ENCODE measurements at places on chromosomes 3 and 15.
A peak's percentile ranks its signal among the peaks of the same experiment; 100 is the strongest.

- DNase-seq: no peak
These were observed 40.7 kb downstream of the OXSM start for GRCh38 chr3:25830373-25831280.

DNA sequence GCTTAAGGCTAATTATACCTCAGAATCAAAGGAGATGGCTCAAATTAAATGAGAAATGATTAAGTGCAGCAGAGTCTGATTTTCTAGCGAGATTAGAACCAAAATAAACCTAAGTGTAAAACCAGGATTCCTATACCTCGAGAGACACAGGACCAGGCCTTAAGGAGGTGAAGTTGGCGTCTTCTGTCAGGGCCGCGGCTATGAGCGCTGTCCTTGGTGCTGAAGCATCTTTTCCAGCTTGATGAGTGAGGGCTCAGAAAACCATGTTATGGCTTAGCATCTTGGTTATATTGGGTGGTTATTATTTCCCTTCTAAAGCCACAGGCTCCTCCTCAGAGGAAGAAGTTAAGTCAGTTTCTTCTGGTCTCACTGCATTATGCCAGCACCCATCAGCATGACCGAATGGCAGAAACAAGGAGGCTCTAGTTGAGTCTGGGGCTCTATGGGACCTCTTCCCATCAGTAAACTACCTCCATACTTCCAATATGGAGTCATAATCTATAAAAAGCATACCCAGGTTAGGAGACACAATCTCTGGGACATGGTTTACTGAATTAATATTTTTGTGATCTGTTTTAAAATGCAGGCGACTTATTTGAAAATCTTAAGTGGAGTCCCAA is 120.1 kb upstream of the NMNAT3 start:
- DNase-seq: peak; percentile 67

- DNase-seq: no peak
These were observed 120.0 kb upstream of the SNTN start for GRCh38 chr3:63532521-63532920.

GRCh38 chr3:9111866-9112265 is 137.6 kb downstream of the SRGAP3 start:
- no peak for DNase-seq

GRCh38 chr15:77944002-77944867 is 133.3 kb downstream of the TBC1D2B start:
- peak; percentile 94 for DNase-seq

DNA sequence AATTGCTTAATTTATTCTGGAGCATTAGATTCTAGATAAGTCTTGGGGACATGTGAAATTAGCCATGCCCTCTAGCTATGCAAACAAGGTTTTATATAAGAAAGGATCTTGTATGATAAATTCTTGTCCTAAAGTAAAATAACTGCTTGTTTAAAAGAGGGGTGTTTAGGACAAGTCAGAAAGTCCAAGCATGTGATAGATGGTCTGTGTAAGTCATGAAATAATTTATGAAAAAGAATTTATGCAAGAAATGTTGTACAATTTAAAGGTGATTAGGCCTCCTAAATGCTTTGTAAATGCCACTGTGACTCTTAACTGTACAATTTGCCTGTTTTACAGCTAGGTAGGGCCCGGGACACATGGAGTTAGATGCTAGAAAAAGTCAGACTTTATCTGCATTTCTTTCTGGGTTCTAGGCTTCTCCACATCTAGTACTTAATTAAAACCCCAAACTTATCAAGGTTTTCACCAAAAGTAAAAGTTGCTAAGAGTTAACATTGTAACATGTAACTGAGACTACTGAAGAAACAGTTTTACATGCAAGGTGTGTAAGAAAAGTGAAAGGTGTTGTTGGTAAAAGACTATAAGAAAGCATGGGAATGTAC is 13.2 kb downstream of the LINS1 start:
- peak; percentile 47 for DNase-seq

DNA sequence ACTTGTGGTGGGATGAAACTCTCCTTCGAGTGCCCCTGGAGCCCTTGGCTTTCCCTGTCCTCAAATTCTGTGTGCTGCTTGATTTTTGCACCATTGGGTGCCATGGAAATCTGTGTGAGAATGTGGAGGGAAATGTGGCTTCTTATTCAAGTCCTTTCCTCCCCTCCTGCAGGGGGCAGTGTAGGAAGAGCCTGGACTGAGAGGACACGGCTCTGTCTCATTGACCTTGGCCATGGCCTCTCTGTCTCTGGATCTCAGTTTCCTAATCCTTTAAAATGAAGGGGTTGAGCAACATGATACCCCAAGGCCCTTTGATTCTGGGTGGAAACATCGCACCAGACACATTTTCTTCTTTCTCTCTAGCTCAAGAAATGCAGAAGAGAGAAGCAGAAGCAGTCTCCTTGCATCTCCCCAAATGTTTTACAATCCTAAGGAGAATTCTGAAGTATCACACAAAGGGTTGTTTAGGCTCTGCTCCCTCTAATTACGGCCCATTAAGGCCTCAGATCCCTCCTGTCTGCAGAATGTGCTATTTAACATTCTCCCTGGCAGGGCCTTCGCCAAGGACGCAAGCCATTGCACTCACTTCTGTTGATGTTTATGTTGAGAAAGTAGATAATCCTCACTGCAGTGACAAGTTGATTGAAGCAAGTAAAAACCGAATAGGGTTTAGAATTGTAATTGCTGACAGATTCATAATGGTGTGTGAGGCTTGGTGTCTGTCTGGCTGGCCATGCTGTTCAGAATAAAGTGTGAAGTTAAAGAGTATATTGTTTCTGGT is 169.1 kb downstream of the TPRG1 start:
- peak; percentile 32 for DNase-seq

GRCh38 chr3:135125171-135125801 is 330.2 kb downstream of the EPHB1 start:
- DNase-seq: peak; percentile 63

- DNase-seq: peak; percentile 30
These were observed 10.6 kb downstream of the ARPP19 start for GRCh38 chr15:52558196-52558595.

DNA sequence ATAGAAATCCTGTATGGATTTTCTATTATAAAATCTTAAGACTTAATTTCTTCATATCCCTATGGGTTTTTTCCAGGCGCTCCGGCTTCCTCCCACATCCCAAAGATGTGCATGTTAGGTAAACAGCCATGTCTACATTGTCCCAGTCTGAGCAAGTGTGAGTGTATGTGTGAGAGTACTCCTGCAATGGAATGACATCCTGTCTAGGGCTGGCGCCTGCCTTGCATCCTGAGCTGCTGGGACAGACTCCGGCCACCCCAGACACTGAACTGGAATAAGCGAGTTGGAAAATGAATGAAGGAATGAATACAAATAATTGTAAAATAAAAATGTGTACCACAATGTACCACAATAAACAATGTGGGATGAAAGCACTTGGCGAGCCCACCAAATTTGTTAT is 69.2 kb downstream of the RFTN1 start:
- DNase-seq: no peak

- no peak for DNase-seq
These were observed 63.0 kb upstream of the TSC22D2 start for GRCh38 chr3:150345021-150345538.

DNA sequence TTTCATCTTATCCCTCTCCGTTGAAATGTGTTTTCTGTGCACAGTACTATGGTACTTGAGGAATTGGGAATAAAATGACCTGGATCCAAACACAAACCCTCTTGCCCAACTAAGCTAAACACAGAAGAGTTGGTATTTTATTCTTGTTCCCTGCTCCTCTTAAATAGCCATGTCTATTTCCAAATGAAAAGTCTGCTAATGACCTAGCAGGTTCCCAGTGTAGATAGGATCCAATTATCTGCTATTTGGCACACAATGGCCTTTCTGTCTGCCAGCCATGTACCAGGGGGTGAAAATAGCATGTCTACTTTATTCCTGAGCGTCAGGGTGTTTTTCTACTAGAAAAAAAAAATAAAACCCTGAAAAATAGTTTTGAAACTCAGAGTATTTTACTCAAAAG is 657.0 kb upstream of the NAALADL2 start:
- DNase-seq: no peak

DNA sequence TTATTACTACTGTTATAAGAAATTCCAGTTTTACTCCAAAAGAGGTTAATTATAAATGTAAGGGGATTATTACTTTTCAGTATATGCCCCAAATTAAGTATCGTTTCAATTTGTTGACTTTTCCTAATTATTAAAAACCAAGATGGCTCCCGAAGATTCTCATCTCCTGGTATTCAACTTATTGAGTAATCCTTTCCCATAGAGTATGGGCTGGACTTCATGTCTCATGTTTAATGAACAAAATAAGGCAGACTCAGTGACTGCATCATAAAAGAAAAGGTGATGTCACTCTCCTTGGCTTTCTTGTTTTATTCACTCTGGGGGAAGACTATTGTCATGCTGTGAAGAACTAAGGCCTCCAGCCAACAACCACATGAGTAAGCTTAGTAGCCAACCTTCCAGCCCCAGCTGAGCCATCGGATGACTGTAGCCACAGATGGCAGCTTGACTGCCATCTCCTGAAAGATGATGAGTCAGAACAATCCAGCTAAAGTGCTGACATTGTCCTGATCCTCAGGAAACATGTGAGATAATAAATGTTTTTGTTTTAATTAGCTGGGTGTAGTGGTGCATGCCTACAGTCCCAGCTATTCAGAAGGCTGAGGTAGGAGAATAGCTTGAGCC is 17.3 kb downstream of the IGF2BP2 start:
- DNase-seq: peak; percentile 41

DNA sequence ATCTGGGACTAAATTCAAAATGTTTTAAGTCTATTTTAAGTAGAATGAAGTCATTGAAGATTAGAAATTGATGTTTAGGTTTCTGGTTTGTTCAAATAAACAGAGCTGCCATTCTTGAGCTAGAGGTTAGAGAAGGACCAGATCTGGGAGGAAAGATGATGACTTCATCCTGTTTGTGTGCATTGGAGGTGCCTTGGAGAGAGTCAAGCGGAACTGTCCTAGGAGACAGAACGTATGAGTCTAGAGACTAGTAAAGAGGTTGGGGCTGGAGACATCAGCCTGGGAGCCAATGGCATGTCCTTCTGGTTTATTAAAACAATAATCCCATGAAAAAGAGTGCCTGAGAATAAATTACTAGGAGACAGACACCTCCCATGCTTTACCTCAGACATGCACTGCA is 303.4 kb downstream of the KBTBD8 start:
- no peak for DNase-seq

DNA sequence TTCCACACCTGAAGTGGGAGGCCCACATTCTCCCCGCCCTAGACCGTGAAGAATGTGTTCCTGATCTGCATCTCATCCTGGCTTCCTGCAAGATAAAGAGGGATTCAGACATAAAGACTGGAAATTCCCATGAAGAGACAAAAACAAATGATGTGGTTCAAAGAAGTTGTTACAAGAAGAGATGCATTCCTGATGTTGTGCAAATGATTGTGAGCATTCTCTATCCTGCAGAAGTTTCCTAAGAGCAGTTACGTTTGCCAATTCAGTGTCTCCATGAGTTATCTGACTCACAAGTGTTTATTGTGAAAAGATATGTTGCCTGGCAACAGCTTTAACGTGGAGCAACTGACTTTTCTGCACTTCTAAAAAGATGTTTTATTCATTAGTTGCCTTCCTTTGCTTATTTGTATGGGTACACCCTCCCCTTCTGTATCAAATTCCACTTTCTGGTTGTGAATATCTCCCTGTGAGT is 107.8 kb downstream of the ZIC4 start:
- no peak for DNase-seq

DNA sequence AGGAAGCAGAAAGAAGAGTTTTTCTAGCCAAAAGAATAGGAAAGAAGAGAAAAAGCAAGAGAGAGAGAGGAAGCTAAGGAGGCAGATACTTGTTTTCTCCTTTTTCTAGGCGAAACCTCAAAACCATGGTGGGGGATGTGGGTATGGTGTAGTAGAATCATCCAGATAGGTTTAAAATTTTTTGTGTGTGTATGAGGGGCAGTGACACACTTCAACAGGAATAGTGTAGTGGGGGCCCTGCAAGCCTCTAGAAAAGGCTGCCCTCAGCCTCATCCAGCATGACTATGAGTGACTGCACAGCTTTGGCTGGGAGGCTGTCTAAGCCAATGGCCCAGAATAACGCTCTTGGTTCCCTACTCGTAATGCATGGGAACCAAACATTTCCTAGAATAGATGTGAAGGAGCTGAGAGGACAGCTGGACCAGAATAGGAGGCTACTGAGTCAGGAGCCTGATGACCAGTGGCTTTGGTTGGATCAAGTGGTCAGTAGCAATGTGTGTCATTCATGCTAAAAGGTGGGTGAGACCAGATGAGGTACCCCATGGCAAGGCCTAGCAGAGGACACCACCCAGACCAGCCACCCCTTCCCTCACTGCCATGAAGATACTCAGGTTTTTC is 24.4 kb downstream of the MOBP start:
- peak; percentile 13 for DNase-seq

GRCh38 chr3:129013491-129013891 is 12.4 kb downstream of the EFCC1 start:
- DNase-seq: peak; percentile 25

GRCh38 chr3:152885076-152885475 is 50.1 kb downstream of the P2RY1 start:
- peak; percentile 70 for DNase-seq

DNA sequence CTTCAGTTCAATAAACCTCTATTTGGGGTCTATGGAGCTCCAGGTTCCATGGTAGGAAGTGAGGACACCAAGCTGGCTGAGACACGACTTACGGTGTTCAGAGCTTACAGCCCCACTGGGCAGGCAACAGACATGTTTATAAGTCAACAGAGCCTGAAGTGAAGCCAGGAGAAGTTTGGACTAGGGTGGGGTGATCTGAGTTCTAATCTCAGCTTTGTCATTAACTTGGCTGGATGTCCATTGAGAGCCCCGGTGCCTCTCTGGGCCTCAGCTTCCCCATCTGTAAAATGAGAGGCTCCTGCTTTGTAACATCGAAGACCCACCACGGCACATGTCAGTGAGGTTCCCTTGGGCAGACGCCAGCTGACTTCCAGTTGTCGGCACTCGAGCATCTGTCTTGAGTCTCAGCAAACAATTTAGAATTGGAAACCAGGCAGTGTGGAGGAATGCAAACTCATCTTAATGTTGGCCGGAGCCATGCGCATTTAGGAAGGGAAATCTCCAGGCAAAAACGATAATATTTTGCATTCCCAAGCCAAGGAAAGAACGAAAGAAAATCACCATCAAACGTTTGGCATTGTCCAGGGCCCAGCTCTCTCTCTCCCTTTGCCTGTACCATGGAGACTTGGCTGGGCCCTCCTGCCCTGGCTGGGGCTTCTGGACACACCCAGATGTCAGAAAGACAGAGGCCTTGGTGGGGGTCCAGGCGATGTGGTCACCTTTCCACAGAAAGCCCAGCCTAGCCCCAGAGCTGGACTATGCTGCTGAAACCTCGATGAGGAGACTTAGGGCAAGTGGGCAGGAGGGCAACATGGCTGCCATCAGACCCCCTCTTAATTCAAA is 18.4 kb downstream of the ITGA11 start:
- no peak for DNase-seq

- DNase-seq: no peak
These were observed 6.9 kb upstream of the KLHL40 start for GRCh38 chr3:42678447-42678846.

Measured in hematopoietic multipotent progenitor cell treated with erythropoietin and hydrocortisone succinate and interleukin-3 and kit ligand, for 4 days (in vitro differentiated cells).